Cortex of kidney (tissue), 1 donor: ENCODE measurements at places on chromosomes 7 and 10.

- DNase-seq: no peak
Observed at GRCh38 chr7:151595702-151596350, 76.1 kb upstream of the RHEB start.

DNA sequence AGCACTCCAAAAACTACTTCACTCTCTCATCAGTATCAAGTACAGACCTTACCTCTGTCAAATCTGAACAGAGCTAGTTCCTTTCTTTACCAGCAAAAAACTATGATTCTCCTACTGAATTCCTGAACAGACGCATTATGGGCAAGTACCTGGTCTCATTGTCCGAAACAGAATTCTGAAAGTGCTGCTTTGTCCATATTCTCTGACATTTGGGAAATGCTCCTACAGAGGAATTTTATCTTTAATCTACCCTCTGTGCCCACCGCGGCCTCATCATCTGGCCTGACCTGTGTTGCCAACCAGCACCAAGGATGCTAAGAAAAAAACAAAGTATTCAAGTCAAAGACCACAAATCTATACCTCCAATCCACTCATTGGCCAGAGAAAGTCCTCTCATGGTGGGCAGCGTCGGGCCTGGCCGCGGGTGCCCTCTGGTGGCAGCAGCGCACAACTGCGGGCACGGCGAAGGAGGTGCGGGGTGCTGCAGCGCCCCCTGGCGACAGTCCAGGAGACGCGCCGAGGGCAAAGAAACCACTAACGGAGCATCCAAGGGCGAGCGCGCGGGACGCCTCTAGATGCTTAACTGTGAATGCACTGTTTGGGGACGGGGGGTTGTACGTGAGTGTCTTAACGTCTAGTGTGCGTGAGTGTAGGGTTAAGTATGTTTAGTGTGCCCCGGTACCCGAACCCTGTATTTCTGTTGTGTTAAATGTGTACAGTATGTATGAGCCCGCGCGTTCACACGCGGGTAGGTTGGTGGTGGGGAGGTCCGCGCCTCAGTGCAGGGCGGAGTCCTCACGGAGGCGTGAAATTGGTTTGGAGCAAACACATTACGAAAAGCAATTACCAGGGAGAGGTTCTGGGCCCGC is 5.0 kb upstream of the GBX1 start:
- DNase-seq: no peak

- DNase-seq: no peak
Observed at GRCh38 chr10:97498841-97499560, at the start of gene UBTD1. Gene UBTD1, plus strand, starts transcription at chr10:97498924. Its CDS starts 280 bp downstream, at chr10:97499204.

DNA sequence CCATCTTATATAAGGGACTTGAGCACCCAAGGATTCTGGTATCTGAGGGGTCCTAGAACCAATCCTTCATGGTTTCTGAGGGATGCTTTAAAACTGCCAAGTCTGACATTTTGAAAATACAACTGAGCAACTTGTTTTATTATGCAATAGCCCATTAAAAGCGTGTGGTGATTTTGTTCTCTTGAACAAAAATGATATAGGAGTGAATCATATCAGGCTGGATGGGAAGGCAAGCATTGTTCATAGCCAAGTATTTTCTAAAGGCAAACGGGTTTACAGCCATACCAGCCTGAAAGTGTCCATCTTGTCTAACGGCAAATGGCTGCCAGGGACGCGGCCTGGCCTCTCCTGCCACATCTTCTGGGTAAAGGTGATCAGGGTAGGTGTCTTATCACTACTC is 23.4 kb downstream of the RPP38 start:
- DNase-seq: no peak

DNA sequence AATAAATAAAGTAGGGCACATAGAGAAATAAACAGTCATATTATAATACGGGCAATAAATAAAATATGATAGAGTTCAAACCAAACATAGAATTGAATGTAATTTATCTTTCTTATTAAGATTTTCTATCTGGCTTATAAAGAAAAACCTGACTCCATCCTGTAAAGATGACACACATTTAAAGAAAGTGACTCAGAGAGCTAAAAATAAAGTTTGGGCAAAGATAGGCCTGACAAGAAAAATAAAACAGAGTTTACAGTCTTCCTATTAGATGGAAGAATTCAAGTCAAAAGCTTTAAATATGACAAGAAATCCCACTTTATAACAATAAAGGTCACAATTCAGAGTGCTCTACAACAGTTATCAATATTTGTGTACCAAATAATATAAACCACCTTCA is 580.6 kb downstream of the PHTF2 start:
- DNase-seq: no peak

DNA sequence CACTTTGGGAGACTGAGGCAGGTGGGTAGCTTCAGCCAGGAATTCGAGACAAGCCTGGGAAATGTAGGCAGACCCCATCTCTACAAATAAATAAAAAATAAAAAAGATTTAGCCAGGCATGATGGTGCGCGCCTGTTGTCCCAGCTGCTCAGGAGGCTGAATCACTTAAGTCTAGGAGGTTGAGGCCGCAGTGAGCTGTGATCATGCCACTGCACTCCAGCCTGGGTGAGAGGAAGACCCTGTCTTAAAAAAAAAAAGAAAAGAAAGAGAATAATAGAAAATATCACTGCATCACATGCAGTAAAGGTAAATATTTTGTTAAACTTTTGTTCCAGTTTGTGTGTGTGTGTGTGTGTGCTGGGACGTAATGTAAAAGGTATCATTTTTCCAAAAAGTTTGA is 3.0 kb downstream of the STRIP2 start:
- DNase-seq: no peak

DNA sequence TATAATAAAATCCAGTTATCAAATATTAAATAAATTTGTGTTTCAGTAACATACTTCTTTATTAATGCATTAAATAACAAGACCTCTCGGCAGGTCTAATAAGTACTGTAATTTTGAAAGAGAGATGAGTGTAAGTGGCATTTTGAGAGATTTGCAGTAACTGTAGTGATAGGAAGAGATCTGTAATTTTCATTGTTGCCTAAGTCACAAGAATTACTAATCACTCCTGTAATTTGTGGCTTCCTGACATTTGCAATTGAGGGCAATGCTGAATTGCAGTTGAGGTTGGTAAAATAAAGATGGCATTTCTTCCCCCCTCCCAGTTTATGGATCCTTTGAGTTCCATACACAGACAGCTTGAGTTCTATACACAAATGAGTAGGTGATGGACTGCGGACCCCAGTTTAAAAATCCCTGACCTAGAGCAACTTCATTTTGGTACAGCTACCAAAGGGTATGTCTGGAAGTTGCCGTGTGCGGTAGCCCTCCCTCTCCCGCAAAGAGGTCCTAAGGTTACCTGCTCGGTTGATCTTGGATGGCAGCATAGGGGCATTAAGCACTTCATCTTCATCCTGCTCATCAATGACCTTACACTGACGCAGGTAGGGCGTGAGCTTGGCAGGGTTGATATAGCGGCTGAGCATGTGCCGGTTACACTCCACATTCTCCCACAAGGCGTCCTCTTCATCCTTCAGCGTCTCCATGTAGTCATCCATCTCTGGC is 96.4 kb downstream of the CARD11 start:
- DNase-seq: no peak

GRCh38 chr7:31373337-31374289 is 33.1 kb upstream of the NEUROD6 start:
- DNase-seq: no peak

- no peak for DNase-seq
Observed at GRCh38 chr10:93742633-93743349, 14.9 kb upstream of the LGI1 start.

GRCh38 chr10:62025901-62026879 is 124.7 kb downstream of the ARID5B start:
- no peak for DNase-seq

DNA sequence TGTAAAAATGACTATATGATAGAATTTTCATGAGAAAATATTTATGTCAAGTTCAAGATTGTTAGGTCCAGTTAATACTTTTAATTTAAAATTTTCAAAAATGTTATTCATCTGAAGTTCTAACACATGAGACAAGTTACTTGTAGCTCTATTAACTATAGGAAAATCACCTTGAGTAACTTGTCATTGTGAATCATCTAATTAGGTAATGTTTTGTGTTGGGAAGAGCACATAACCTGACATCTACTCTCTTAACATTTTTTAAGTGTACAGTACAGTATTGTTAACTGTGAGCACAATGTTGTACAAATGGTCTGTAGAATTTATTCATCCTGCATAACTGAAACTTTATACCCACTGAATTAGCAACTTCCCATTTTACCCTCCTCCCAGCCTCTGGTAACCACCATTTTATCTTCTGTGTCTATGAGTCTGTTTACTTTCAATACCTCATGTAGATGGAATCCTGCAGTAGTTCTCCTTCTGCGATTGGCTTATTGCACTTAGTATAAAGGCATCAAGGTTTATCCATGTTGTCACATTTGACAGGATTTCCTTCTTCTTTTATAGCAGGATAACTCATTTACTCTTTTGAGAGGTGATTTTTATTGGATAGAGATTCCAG is 54.6 kb downstream of the ARL4A start:
- DNase-seq: no peak

DNA sequence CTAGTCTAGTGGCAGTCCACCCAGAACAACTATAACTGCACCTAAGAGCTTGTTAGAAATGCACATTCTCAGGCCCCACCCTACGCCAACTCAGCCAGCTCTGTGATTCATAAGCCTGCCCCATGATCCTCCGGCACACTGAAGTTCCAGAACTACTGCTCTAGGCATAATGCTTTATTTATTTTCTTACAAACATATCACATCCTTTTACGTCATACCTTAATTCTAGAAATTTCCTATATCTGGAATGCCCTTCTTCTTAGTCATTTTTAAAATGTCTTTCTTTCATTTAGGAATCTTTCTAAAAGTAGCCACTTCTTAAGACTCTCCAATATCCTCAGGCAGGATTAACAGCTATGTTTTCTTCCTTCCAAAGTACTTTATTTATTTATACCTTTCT is 480.1 kb downstream of the INHBA start:
- DNase-seq: no peak

GRCh38 chr7:113784316-113784715 is 134.5 kb downstream of the PPP1R3A start:
- no peak for DNase-seq

GRCh38 chr7:41624818-41625217 is 78.1 kb downstream of the INHBA start:
- no peak for DNase-seq

- DNase-seq: no peak
Observed at GRCh38 chr10:50251394-50251793, at the start of gene ASAH2. Gene ASAH2, minus strand, starts transcription at chr10:50251516. Its CDS starts 2,906 bp downstream, at chr10:50248610.
